ENCODE measurements at places on chromosomes 2 and 18.

- no peak for DNase-seq
Observed at GRCh38 chr2:240999873-241000541, 1.6 kb downstream of the SNED1 start.

GRCh38 chr2:180158961-180159360, 151.9 kb upstream of the CWC22 start:
- DNase-seq = no peak

GRCh38 chr18:28045880-28046279, 131.1 kb downstream of the CDH2 start:
- no peak for DNase-seq

DNA sequence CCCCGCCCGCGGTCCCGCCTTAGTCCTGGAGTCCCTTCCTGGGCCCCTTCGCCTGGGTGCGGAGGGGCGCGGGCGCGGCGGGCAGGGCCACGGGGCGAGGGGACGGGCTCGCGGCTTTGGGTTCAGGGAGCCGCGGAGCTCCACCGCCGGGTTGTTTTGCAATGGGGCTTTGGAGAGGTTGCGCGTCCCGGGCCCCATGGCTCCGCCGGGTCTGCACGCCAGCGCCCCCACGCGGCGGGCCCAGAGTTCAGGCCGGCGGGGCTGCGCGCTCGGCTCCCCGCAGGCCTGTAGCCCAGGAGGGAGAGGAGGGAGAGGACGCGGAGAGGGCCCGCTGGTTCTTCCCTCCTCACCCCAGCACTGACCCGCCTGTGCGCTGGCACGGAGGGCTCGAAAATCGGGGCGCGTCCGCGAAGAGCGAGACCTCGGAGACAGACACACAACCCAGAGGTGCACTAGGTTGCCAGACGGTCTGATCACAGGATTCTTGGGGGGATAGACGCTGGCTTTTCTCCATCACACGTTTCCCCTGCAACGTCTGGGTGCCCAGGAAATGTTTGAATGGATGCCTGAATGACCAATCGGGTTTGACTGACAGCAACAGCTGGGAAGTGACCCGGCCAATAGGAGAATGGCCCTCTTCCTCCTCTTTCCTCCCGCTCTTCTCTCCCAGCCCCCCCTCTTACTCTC, 4.9 kb upstream of the SIX2 start:
- no peak for DNase-seq

- peak; percentile 2 for DNase-seq
Observed at GRCh38 chr2:147331790-147332419, 512.9 kb upstream of the ACVR2A start.

DNA sequence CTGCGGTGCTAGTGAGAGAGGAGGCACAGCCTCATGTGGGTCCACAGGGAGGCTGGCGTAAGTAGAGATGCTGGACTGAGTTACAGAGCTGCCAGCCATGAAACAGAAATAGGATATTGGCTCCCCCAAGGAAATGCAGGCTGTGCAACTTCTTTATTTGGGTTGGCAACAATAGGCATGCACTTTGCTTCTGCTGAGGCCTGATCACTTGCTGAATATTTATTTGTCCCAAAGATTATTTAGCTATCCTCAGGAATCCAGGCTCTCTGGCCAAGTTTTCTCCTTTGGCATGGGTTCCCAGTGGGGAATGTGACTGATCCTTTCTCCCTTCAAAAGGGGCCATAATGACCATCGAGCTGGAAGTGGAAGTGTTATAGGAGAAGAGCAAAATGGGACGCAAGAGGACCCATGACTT, 60.0 kb downstream of the MAPK4 start:
- no peak for DNase-seq

DNA sequence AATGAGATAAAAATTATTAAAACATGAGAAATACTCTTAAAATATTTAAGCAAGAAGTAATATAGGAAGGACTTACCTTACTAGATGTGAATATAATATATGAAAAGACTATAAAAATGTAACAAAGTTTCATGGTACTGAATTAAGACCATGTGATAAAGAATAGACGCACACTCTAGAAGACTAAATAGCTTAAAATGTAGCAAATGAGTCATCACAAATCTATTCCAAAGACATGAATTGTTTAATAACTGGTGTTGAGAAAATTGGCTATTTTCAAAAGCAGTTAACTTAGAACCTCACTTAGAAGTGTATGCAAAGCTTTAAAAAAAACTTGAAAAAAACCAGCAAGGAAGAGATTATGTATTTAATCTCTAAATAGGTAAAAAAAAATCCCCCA, 64.1 kb downstream of the POLE4 start:
- DNase-seq = no peak

DNA sequence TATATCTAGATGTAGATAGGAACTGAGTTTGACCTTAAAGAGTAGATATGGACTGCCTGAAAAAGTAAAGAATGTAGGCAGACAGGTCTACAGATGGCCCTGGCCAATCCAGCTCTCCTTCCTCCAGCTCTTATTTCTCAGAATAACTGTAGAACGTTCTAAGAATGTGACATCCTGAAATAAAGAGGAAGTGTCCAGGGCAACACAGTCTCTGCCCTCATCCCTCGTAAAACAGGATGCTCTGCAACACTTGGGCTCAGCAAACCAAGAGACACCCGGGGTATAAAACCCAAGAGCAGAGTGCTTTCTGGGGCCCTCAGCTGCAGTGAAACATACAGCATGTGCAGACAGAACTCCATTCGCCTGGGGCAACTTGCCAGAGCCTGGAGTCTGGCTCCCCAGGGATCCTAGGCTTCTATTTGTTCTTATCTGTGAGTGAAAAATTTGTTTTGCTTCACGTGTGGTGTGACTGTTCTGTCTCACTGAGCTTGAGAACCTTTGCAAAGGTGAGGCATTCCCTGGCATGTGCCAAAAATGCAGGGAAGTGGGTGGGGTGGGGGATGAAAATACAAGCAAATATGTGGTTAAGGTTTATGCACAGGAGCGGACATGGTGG, 401.0 kb downstream of the SETBP1 start:
- DNase-seq = no peak

DNA sequence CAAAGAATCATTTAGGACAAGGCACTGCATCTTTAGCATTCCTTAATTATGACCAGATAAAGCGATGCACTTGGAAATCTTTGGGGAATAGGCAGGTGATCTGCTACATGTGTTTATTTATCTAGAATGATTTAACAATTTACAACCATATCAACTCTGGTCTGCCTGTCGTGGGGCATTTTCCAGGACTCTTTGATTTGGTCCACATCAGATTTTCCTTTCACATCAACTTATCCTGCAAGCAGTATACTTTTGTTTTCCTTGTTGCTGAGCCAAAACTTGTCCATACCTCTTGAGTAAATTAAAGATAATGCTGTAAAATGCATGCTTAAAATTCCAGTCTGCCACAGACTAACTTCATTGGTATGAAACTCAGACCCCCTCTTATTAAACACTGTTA, 312.4 kb upstream of the TCF4 start:
- no peak for DNase-seq

DNA sequence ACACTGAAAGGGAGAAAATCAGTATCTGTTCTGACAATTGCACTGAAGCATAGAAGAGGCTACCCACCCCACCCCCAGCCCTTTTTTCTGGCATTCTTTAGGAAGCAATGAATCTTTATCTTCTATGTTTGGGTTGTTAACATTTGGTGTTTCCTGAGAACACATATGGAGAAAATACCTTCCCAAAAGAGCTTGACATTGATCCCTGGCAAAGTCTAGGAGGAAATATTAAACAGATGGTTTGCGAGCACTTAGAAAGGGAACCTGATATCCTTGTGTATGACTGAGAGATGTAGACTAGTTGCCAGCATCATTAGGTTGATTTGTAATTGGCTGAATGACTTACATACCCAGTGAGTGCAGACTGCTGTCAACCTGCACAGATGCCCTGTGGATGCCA, 42.9 kb downstream of the DOK1 start:
- no peak for DNase-seq

DNA sequence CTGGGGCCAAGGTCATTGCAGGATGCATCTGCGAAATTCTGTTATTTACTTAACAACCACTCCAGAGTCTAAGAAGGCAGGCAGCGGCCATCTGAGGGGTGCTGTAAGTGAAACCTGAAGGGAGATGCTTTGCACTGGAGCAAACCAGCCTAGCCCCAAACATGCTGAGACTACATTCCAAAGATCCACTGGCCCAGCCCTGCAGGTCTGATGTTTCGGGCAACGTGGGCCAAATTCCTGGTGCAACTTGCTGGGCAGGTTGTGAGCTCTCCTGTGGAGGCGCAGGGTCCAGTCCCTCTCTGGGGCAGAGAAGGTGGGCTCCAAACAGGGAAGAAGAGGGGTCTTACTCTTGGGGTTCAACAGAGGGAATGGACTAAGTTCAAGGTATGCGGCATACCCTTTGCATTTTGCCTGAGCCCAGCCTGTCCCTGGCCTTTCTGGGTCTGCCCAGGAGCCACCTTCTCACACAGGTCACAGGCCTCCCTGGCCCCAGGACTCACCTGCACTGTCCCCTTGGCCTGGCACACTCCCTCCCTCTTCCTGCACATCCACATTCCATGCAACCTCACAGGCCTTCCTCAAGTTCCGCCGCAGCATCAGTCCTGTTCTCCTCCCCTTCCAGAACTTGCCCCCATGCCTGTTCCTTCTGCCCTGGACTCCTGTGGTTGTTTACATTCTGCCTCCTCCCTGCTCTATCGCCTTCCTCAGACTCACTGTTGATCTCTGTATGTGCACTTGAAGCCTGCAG, 5.1 kb upstream of the MAL start:
- no peak for DNase-seq

DNA sequence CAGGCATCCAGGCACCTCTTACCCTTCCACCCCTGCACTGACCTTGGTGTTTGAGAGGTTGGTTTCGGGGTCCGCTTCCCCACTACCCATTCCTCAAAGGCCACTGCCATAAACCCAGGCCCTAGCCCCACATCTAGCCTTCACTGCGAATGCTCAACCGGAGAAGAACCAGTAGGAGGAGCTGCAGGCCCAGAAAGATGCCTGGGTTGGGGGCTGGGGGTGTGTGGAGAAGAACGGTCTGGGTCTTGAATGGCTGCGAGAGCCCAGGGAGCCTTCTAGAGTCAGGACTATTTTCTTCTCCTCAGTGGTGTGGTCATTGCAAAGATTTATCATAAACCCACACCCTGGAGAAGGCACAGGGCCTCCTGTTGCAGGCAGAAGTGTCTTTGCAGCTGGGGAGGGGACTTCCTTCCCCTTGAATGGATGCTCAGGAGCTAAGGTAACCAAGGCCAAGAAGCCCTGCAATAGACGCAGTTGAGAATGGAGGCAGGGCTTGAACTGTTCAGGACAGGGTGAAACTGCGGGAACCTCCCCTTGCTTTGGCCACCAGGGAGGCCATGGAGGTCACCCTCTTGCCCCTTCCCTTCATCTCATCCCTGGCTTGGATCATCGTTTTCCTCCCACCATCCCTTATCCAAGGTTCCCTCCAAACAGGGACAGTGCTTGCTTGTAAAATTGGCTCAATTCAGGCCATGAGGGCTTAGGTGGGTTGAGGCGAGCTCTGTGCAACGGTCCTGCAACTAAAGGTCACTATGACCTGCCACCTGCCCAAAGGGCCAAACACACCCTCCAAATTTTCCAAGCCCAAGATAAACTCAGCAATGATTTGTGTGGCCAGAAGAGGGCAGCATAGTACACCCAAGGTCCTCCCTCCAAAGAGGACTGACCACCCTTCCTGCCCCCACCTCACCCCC, 20.9 kb downstream of the THNSL2 start:
- DNase-seq = no peak

GRCh38 chr18:77300579-77300978, 50.9 kb downstream of the GALR1 start:
- no peak for DNase-seq

GRCh38 chr2:1829796-1830195, 85.5 kb upstream of the PXDN start:
- DNase-seq = no peak

DNA sequence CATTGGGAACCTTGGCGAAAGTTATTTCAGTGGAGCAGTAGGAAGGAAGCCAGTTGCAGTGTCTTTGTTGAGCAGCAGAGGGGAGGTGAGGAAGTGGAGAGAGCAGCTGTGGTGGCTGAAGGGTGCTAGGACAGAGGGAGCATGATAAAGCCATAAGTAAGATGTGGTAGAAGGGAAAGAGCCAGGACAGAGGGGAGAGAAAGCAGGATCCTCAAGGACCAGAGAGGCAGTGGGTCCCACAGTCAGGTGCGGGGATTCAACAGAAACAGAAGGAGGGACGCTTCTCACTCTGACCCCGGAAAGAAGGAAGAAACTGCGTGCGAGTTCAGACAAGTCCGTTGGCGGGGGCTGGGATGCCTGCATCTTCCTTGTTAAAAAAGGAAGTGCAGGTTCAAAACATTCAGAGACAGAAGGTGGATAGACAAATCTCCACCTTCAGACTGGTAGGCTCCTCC, at the start of gene CXCR2:
Gene CXCR2 (plus strand): TSS at position 403 of the 455 bp plus-strand sequence. CDS start 8,774 bp downstream, outside the sequence.
- DNase-seq = no peak

GRCh38 chr2:174445248-174445647, 41.6 kb downstream of the GPR155 start:
- DNase-seq = no peak

- no peak for DNase-seq
Observed at GRCh38 chr2:217223222-217223930, 363.5 kb upstream of the TNP1 start.

DNA sequence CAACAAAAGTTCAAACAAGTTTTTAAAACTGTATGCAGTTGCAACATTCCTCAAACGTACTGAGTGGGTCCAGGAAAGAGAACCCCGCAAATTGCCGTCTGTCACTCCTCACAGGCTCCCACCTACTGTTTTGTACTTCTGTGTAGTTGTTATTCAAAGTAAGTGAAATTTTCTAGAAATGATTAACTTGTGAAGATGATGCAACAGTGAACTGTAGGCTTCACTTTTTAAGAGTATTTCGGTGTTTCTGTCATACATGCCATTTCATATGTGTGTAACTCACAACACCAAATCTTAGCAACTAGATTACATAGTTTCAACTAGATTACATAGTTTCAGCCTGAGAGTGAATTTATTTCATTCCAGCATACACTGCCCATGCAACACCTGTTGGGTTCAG, 226.0 kb upstream of the TANK start:
- DNase-seq = no peak

DNA sequence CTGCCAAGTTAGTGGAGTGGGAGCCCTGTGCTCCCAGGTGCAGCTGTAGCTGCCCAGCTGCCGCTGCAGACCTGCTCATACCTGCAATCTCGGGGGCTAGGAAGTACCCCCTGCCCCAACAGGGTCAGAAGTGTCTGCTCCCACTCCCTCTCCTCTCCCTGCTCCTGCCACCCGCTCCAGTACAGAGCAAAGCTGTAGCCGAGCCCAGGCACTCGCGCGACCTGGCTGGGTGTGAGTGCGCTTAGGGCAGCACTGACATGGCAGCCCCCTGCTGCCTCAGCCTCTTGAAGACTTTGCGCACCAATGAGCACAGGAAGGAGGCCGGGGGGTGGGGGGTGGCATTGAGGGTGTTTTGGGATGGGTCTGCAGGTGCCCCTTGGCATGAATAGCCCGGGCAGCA, 1951.4 kb downstream of the SUCLG1 start:
- DNase-seq = no peak

DNA sequence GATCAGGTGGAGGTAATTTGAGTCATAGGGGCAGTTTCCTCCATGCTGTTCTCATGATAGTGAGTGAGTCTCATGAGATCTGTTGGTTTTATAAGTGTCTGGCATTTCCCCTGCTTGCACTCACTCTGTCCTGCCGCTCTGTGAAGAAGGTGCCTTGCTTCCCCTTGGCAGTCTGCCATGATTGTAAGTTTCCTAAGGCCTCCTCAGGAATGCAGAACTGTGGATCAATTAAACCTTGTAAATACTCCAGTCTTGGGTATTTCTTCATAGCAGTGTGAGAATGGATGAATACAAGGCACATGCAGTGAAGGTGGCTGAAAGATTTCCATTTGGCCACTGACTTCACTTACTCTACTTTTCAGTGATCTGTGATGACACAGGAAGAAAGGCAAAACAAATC, 133.7 kb downstream of the SH3BP4 start:
- DNase-seq = no peak

GRCh38 chr2:167215595-167215994, 327.3 kb downstream of the XIRP2 start:
- DNase-seq = no peak
